ENCODE measurements at places on chromosomes 2 and 18.

- no peak for DNase-seq
Measured at GRCh38 chr18:75656563-75657247, 229.2 kb upstream of the SMIM21 start.

DNA sequence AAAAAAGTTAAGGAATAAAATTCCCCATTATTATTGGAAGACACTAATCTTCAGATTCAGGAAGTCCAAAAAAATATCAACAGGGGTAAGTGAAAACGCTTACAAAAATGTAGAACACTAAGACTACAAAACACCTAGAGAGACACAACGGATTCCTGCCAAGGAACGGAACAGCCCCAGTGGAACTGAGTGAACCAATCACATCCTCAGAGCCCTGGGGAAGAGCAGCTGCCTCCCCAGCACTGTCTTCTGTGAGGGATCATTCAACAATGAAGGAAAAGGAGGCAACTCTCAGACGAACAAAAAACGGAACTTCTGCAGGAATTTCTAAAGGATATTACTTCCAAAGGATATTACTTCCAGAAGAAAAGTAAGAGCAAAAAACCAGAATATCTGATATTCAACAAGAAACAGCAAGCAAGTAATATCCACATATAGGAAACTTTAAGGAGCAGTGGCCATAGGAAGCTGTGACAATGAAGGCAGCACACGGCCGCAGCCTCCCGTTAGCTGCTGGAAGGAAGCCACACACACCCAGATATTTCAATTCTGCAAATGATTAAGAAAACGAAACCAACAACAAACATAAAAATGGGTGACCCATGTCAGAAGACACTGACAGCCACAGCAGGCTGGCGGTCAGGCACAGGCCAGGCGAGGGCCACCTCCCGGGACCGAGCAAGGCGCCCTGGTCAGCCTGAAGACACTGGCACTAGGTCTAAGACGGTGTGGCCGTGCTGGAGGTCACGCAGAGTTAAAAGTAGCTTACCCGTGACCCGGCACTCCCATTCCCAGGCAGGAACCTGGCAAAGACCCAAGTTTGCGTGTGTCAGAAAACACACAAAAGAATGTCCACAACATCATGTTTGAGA lies 81.8 kb downstream of the HDAC4 start:
- DNase-seq, result peak; percentile 22

- no peak for DNase-seq
Measured at GRCh38 chr18:23584019-23584983, 2.0 kb downstream of the NPC1 start.

- DNase-seq, result no peak
Measured at GRCh38 chr2:124640221-124640750, 615.2 kb downstream of the CNTNAP5 start.

DNA sequence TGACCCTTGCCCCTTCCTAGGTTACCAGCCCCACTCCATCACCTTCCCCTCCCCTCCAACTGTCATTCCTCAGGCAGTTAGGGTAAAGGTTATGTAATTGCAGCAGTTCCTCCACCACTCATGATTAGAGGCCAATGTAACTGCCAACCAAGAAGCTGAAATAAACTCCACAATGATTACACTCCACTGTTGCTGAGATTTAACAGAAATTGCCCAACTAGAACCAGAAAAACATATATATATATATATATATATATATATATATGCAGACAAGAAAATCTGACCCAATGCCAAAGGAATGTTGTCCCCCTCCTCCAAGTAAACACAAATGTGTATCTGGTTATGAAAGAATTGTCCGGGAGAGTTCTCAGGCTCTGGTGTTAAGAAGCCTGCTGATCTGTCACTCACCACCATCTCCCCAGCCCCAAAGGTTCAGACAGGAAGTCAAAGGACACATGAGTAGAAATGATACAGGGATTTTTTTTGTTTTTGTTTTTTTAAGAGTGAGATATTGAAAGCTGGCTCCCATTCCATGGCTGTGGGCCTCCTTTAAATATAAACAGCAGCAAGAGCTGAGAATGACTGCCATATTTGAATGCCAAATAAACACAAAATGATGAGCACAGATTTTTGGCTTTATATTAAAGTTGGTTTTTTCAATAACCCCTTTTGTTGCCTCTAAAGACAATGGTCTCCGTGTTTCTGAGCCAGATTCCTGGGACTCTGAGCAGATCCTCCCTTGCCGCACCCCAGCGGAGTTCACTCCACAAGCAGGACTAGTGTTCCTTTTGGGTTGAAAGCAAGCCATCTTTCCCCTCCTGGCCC lies 127.2 kb upstream of the MAPRE2 start:
- DNase-seq, result no peak

GRCh38 chr18:8776013-8776943 lies 70.9 kb downstream of the MTCL1 start:
- DNase-seq, result no peak

GRCh38 chr2:58852243-58852642 lies 611.1 kb upstream of the FANCL start:
- no peak for DNase-seq

- no peak for DNase-seq
Measured at GRCh38 chr2:71346065-71346464, 14.5 kb downstream of the ZNF638 start.

- DNase-seq, result no peak
Measured at GRCh38 chr2:128369602-128370467, 51.2 kb upstream of the HS6ST1 start.

DNA sequence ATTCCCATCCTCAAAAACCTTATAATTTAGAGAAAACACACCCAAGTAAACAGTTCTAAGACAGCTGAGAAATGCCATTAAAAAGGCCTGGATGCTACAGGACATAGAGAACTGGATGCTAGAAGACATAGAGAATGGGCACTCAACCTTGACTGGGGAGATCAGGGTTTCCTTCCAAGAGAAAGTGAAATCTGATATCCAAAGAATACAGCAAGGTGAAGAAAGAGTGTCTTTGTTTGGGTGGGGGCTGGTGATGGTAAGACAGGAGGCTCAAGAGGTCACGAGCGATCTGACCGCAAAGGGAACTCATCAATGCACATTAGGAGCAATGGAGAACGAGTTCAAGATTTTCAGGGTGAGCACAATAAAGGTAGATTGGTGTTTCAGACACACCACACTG lies 31.6 kb downstream of the EPB41L3 start:
- no peak for DNase-seq

All from stimulated activated CD8-positive, alpha-beta memory T cell treated with anti-CD3 and anti-CD28 coated beads, Interleukin-4, amount 100 ng/mL, for 48 hours (primary cell).